Frontal cortex (tissue), 4 donors: ENCODE measurements at places on chromosomes 3 and 15. TPM values are rescaled to one million over a fixed set of nuclear protein-coding genes. Genes with fewer than 3 reads are reported as not detected.

Gene CLDN1
- total RNA-seq: 4.1 TPM

Gene SENP7
- 75.8 TPM for total RNA-seq

Gene ANKRD34C
- total RNA-seq: under 0.01 TPM

Gene CACNA2D2
- total RNA-seq: 2.4 TPM

Gene RPL22L1
- total RNA-seq: 25.3 TPM

Gene RHOV
- 9.4 TPM for total RNA-seq

Gene GOLGA6L4
- 2.4 TPM for total RNA-seq

Gene GPR149
- total RNA-seq: 7.7 TPM

Gene ITIH1
- not detected for total RNA-seq

Gene GATM
- total RNA-seq: 91.3 TPM

Gene BNIP2
- total RNA-seq: 63.6 TPM

Gene TF
- total RNA-seq: 4.1 TPM

Gene PLA2G4E
- not detected for total RNA-seq
